Muscle of leg (tissue), 16 donors: ENCODE measurements at places on chromosomes 11 and 22. TPM values are rescaled to one million over a fixed set of nuclear protein-coding genes. Genes with fewer than 3 reads are reported as not detected.

DNA sequence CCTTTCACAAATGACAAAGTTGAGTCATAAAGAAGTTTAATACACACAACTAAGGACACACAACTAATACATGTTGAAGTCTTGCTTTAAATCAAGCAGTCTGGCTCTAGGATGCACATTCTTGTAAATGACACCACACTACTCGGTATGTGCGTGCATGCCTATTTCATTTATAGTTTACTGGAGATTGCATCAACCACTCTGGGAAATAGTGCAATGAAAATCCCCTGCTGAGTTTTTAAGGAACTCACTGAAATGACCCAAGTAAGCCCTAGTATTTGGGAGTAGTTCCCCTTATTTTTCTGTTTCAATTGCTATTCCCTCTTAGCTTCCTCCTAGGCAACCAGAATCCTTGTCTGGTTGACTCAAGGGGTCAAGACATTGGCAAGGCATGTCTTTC, 160.2 kb upstream of the LARGE1 start:
- DNase-seq = no peak

The GP1BB gene
- 8.1 TPM for polyA plus RNA-seq

The WEE1 gene
- polyA plus RNA-seq = 38.3 TPM

DNA sequence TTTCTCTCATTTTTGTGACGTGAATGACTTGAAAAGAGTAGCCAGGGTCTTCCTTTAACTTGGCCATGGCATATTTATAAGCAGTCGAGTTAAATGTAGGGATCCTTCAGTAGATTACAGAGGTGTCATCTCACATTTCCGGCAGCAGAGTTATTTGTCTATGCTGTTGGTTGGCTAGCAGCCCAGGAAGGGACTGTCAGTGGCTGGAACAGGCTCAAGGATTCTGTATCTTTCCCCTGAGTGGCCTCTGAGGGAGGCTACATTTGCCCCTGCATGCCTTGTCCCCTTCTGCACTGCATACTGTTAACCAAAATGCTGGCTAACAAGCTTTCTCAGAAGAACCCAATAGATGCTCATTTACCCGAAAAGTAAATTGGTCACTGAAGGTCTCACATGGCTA, 187.6 kb downstream of the PGR start:
- DNase-seq = peak; percentile 81

- no peak for DNase-seq
These were observed 708.8 kb upstream of the ANO5 start for GRCh38 chr11:21484039-21484438.

DNA sequence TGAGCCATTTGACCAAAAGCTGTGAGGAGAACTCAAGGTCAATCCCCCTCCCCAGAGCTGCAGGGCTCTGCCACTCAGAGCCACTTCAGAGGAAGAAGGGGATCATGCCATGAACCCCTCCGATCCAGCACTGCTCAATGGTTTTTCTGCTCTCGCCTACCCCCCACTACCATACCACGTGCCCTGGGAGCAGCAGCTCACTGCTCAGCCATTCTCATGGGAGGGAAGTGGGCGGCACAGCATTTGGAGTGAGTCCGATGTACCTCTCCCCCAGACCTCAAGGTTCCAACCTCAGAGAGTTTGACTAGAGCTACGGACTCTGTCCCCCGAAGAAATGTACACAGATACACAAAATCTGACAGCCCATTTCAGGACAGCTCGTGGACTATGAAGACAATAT, 34.5 kb downstream of the AP1B1 start:
- DNase-seq = no peak

The TOMM22 gene
- 93.1 TPM for polyA plus RNA-seq

DNA sequence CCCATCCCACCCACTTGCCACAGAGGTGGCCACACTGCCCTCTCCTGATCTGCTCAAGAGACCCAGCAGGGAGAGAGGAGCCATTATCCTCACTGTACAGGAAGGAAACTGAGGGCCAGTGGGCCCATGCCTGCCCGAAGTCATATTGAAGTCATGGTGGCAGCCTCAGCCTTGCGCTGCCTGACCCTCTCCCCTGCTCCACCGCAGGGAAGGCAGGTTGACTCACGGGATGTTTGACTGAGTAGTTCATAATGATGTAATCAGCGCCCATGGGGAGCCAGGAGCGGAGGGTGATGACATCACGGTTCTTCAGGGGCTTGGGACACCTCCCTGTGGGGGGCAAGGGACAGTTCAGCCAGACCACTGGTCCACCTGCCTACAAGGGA, 6.1 kb upstream of the ARAP1 start:
- no peak for DNase-seq

GRCh38 chr11:45100339-45100738, 46.1 kb upstream of the PRDM11 start:
- DNase-seq = no peak

DNA sequence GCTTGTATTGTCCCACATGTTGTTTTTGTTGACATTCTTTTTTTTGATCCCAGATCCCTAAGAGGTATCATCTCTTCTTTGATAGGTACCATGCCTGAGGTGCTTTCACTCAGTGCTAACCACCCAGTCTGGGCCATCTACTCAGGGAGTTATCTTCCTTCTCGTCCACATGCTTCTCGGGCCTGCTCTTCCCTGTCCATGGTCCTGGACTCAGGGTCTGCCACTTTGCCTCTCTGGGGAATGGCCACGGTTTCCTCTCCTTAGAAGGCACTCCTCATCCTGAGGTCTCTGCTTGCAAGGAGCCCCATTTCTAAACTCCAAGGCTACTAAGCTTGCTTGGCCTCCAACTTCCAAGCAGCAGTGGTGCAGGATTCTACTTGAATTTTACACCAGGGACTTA, 227.0 kb upstream of the NCAM1 start:
- DNase-seq = peak; percentile 66

DNA sequence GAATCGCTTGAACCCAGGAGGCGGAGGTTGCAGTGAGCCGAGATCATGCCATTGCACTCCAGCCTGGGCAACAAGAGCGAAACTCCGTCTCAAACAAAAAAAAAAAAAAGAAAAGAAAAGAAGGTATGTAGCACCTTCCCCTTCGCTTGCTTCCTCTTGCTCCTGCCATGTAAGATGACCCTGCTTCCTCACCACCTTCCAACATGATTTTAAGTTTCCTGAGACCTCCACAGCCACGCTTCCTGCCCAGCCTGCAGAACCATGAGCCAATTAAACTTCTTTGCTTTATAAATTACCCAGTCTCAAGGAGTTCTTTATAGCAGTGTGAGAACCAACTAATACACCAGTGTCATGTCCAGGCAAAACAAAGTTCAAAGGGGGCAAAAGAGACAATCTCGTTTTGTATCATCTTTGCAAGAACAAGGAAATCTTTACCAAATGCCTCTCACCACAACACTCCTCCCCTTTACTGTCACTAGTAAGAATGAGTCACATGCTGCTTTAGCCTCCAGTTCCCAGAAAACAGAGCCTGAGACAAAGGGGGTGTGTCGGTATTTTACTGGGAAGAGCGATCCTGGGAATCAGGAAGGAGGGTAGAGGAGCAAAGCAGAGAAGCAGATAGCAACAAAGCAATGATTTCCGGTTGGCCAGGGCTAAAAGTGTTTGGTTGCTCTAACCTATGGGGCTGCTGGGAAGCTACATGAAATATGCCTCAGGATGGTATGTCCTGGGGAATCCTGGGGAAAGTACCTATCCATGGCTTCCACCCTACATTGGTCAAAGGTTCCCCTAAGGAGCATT, 10.5 kb upstream of the MCHR1 start:
- peak; percentile 49 for DNase-seq

The PDGFB gene
- 22.2 TPM for polyA plus RNA-seq

DNA sequence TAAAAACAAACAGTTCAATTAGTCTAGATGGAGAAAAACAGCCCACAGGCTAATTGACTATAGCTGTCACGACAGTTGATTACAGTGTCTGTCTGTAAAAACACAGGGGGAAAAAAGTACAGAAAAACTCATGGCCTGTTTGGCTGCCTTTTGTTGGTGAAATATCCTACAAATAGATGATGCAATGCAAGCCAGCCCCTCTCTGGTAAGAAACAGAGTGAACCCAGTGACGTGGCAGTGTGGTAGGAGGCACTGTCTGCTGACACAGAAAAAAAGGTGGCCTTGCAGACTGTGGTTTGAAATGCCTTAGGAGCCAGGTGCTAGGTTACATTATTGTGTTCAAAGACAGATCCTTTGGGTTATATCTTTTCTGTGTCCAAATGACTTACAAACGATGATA, 431.4 kb upstream of the CCDC90B start:
- DNase-seq = no peak

- no peak for DNase-seq
These were observed 19.3 kb upstream of the BDNF start for GRCh38 chr11:27719546-27719925.

DNA sequence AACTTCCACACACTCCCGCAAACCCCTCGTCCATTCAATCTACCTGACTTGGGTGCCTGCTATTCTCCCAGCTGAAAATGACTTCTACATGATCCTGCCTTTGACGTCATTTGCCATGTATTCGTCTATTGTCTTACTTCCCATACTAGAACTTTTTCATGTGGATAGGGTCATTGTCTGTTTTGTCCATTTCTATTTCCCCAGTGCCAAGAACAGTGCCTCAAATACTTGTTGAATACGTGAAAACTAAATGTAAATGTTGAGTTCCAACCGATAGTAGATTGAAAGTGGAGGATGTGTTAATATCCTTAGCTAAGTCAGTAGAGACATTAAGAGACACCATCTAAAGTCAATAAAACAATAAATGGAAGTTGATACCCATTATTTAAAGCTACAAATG, 935 bp downstream of the TRIM68 start:
- DNase-seq = peak; percentile 13

DNA sequence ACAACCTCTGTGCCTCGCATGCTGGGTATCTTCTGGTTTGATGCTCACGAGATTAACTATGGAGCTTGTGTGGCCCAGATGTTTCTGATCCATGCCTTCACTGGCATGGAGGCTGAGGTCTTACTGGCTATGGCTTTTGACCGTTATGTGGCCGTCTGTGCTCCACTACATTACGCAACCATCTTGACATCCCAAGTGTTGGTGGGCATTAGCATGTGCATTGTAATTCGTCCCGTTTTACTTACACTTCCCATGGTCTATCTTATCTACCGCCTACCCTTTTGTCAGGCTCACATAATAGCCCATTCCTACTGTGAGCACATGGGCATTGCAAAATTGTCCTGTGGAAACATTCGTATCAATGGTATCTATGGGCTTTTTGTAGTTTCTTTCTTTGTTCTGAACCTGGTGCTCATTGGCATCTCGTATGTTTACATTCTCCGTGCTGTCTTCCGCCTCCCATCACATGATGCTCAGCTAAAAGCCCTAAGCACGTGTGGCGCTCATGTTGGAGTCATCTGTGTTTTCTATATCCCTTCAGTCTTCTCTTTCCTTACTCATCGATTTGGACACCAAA, 516 bp downstream of the OR52J3 start:
- DNase-seq = no peak

The ACAT1 gene
- 57.6 TPM for polyA plus RNA-seq

GRCh38 chr11:63837739-63838138, 1.2 kb upstream of the MARK2 start:
- peak; percentile 50 for DNase-seq
